ENCODE measurements at places on chromosomes 11 and 22. TPM values are rescaled to one million over a fixed set of nuclear protein-coding genes. Genes with fewer than 3 reads are reported as not detected.

DNA sequence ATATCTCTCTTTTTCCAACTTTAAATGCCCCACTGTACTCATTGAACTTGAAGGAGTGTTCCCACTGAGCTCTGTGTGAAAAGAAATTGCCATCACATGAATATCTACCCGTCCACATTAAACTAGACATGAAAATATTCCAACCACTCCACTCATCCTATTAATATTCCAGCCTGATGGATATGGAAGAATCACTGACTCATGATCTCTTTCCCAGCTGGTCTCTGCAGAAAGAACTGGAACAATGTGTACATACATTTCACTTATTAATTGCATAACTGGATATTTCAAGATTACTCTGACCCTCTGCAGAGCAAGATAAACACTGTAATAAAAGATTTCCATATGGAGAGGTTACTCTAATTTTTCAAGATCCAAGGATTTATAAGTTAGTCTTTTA, 711.1 kb upstream of the LRRC4C start:
- no peak for DNase-seq

The APOA5 gene
- not detected for total RNA-seq

DNA sequence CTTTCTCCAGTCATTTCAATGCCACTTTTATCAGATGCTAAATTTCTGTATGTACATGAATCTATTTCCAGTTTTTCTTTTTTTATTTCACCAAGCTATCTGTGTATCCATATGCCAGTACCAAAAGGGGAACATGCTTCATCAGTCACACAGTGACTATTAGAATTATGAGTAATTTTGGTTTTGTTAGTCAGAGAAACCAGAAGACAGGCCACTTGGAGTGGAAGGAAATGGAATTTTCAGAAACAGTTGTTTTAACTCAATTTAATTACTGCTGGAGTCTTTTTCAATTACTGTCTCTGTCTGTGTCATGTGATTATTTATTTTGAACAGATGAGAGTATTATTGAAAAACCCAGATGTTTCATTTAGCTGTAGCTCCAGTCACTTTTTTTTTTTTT, 84.6 kb upstream of the ANO3 start:
- DNase-seq, result no peak

DNA sequence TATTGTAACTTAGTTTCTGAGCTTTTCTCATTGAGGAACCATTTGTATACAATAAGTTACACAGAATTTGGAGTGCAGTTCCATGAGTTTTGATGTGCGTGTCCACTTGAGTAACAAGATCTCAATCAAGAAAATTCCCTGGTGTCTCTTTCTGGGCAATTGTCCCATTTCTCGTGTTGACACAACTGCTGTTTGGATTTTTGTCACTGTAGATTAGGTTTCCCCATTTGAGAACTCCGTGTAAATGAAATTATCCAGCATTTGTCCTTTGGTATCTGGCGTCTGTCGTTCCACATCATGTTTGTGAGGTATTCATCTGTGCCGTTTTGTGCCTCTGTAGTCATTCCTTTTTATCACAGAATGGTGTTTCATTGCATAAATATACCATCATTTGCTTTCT, 547.0 kb downstream of the TBC1D22A start:
- no peak for DNase-seq

The EXPH5 gene
- total RNA-seq, result 1.6 TPM

- DNase-seq, result no peak
Measured at GRCh38 chr11:35261197-35261596, 122.2 kb downstream of the CD44 start.

The PDXP gene
- total RNA-seq, result 25.6 TPM

GRCh38 chr22:30104501-30105156, 24.4 kb downstream of the HORMAD2 start:
- no peak for DNase-seq

The SLC6A5 gene
- total RNA-seq, result under 0.01 TPM

Data from hematopoietic multipotent progenitor cell (in vitro differentiated cells).